ENCODE measurements at places on chromosomes 1 and 21.

- no peak for DNase-seq
Observed at GRCh38 chr1:151790940-151791651, 796 bp upstream of the TDRKH start.

GRCh38 chr1:228363686-228364067, 43.0 kb downstream of the TRIM11 start:
- DNase-seq, result no peak

DNA sequence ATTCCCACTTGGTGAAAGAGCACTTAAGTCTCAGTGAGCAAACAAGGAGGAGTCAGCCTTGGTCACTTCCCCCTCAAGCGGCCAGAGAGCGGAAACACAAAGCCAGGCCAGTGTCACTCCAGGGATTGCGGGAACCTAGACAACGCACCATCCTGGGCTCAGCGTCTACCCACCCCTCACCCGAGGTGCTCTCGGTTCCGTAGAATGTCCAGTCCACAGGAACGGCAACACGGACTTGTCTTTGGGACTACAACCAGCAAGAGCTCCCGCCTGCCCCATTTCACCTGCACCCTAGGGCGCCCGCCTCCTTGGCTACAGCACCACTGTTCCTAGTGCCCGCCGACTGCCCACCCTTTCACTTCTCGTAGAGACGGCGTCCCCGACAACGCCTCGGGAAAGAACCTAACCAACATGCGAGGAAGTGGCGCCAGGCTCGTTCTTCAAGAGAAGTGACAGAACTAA, 509 bp downstream of the GDAP2 start:
- DNase-seq, result no peak

- no peak for DNase-seq
Observed at GRCh38 chr1:184941735-184942134, 32.6 kb downstream of the NIBAN1 start.

DNA sequence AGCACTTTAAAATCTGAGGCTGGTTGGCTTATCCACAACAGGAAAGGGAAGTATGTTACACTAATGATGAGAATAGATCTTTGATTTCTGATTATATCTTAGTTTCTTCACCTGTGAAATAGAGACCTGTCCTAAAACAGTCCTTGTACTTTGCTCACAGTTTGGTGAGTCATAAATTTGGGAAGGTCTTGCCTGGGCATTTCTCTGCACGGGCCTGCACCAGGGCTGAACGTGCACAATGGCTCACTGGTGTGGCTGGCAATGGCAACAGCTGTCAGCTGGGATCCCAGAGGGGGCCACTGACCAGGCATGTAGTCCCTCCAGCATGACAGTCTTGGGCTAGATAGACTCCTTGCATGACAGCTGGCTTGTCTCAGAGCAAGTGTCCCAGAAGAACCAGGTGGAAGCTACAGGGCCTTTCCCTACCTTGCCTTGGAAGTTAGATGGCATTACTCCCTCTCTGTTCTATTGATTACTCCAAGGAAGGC, 367.4 kb downstream of the DISC1 start:
- no peak for DNase-seq

- DNase-seq, result peak; percentile 54
Observed at GRCh38 chr1:160260406-160261382, 1.7 kb downstream of the DCAF8 start.

GRCh38 chr21:30081506-30081905, 85.1 kb downstream of the CLDN17 start:
- no peak for DNase-seq

DNA sequence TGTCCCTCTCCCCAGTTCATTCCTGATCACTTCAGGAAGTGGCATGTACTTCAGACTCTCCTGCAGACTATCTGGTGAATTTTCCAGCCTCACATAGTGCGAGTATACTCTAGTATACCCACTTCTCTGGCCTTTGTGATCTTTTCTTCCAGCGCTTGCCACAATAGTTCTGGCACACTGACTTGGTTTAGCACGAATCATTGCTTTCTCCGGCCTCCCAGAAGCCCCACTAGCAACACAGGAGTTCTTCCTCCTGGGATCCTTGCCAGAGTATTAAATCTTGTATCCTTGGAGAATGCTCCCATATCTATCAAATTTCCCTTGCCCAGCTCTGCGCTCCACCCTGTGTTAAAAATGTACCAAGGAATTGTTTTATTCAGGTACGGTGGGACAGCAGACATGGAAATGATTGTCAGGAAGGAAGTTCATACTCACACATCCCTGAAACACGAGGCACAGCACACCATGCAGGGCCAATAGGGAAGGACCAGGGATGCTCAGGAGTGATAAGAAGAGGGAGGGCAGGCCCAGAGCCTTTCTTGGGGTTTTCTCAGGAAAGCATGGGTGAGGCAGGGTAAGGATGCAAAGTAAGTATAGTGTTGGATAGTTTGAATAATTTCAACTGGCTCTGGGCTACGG, 136.7 kb downstream of the ADSS2 start:
- no peak for DNase-seq

- DNase-seq, result no peak
Observed at GRCh38 chr1:69688193-69688592, 120.5 kb downstream of the LRRC7 start.

DNA sequence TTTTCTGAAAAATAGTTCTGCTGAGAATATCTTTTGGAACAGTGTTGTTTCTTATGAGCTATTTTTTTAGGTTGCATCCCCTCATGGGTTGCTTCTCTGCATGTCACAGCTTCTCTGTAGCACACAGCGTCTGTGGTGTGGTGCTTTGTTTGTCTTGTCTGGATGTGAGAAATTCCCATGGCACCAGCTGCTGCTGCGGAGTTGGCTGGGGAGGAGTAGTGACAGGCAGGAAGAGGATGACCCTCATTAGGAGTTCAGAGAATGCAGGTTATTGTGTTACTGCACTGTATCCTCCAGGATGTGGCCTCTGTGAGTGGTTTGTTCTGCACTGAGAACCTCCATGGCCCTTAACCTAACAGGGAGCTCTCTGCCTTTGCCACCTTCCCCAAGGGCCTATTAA, 64.8 kb downstream of the TSEN15 start:
- no peak for DNase-seq

GRCh38 chr1:186518395-186518794, 57.5 kb upstream of the PDC start:
- DNase-seq, result no peak

DNA sequence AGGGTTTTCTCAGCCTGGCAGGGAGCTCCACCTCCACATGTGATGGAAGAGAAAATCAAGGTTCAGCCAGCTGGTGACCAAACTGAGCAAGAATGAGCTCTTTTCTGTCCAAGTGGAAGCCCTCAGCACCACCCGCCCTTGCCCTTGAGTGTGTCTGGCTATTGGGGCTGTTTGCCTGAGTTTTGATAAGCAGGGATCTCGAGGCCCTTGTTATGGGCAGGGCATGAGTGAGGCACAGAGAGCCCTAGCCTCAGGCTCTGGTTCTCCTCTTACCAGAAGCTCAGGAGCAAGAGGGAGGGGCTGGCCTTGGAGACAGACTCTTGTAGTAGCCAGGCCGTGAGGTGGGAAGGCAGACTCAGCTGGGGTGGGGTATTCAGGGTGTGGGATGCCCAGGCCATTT, 37.5 kb upstream of the ARF1 start:
- no peak for DNase-seq

DNA sequence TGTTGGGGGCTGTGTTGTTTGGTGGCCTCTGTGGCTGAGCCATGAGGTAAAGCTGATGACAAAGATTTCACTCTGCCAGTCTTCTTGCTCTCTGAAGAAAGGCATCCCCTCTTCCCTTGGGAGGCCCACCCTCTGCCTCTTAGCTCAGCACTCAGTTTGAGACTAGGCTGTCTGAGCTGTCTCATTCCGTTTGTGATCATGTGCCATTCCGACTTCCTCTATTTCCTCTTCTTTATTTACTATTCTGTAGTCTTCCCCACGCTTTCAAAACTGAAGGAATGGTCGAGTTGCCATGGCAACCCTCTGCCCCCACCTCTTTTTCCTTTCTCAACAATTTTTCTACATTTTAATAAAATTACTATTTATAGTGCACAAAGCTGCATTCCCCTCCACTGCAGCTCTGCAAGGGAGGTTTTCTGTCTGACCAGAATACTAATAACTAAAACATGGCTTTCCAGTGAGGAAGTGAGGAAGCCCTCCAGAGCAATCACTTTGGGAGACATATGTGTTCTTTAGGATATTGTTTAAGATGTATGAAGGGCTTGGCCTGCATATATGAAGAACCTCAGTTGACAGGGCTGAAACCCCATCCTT, 30.8 kb downstream of the KCNA3 start:
- no peak for DNase-seq

DNA sequence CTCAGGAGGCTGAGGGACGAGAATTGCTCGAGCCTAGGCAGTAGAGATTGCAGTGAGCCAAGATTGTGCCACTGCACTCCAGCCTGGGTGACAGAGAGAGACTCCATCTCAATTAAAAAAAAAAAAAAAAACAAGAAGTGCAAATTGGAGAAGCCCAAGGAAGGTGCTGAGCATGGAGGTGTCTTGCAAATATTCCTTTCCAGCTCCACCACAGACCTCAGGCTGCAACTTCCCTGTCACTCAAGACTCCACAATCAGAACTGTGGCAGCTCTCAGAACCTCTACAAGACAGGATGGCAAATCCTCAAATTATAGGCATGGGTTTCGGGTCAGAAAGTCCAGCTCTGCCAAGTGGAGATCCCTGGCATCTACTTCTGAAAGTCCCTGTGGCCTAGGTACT, 104.4 kb upstream of the TIAM1 start:
- DNase-seq, result no peak

DNA sequence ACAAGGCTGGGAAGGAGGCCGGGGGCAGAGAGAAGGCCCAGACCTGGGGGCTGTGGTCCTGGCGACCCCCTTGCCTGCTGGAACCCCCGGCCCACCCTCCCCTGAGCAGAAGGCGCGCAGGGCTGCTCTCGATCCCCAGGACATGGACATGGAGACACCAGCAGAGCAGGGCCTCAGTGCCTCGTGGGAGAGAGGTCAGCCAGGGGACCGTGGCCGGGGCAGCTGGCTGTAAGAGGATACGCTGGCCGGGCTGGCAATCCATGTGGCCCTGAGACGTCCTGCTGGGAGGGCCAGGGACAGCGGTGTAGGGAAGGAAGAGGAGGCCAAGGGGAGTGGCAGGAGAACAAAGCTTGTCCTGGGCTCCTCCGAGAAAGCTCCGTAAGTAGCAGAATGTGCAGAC, 132.2 kb downstream of the CASZ1 start:
- no peak for DNase-seq

DNA sequence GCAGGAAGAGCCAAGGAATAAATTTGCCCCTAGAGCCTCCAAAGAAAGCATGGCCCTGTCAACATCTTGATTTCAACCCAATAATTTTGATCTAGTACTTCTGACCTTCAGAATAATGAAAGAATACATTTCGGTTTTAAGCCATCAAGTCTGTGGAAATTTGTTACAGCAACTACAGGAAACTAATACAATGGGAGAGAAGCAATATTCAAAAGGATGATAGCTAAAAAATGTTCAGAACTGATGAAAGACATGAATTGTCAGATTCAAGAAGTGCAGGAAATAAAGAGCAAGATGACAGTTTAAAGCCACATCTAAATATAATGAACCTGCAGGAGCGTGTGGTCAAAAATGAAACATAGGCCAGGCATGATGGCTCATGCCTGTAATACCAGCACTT, 24.8 kb upstream of the IFFO2 start:
- DNase-seq, result no peak

GRCh38 chr1:179803918-179804317, 60.8 kb downstream of the FAM163A start:
- DNase-seq, result no peak

- DNase-seq, result peak; percentile 97
Observed at GRCh38 chr1:186620566-186621350, 59.5 kb downstream of the PTGS2 start.

DNA sequence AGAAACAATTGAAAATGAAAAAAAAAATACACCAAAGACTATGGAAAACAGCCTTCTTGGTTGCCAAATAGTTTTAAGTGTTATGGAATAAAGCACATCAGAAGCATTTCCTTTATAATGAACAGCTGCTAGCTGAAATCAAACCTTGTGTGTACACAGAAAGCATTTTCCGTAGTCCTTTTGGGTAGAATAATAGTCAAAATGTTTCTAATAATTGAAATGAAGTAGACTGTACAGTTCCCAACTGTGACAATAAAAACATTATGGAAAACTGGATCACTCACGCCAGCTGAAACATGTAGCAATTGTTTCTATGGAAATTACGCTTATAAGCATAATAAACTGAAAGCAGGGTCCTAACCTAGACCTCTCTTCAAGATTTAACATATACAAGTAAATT, 856.3 kb upstream of the B3GALT2 start:
- no peak for DNase-seq

Data from fibroblast of skin of left quadriceps (primary cell).